ENCODE measurements at places on chromosomes 1 and 21. TPM values are rescaled to one million over a fixed set of nuclear protein-coding genes. Genes with fewer than 3 reads are reported as not detected.

Gene GUCA2B
- not detected for polyA plus RNA-seq

- no peak for DNase-seq
Observed at GRCh38 chr1:115651391-115651790, 9.6 kb downstream of the VANGL1 start.

- DNase-seq: no peak
Observed at GRCh38 chr21:36908260-36908908, 58.1 kb downstream of the HLCS start.

Gene RCSD1
- polyA plus RNA-seq: 14.0 TPM

- peak; percentile 34 for DNase-seq
Observed at GRCh38 chr1:76125473-76126219, 51.1 kb downstream of the ST6GALNAC3 start.

Measured in right renal pelvis (tissue), 4 donors.